Thymus (tissue), 14 donors: ENCODE measurements at places on chromosomes 6 and 20.

DNA sequence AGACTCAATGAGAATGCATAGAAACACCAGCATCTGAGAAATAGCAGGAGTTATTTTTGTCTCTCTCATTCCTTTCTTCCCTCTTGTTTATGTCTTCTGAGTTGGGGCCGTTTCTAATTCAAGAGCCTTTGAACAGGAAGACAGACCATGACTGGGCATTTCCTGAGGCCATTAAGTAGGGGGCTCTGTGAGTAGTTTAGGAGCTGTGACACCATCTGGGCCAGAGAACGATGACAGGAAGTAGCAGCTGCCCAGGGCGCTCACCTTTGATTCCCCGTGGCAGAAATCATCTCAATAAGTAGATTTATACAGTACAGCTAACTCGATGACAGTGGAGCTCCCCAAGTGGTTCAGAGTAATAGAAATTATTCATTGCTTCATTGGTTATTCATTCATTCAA lies 298.4 kb upstream of the PLN start:
- no peak for DNase-seq

- DNase-seq = no peak
Observed at GRCh38 chr6:167292301-167293087, 1.4 kb downstream of the UNC93A start.

GRCh38 chr6:42108071-42108470 lies 34.3 kb downstream of the C6orf132 start:
- no peak for DNase-seq

GRCh38 chr6:158624684-158625682 lies 19.6 kb downstream of the DYNLT1 start:
- no peak for DNase-seq

GRCh38 chr6:88871498-88871897 lies 91.9 kb downstream of the RNGTT start:
- no peak for DNase-seq

- no peak for DNase-seq
Observed at GRCh38 chr6:101630941-101631340, 237.4 kb downstream of the GRIK2 start.

GRCh38 chr6:42120895-42121865 lies 21.2 kb downstream of the C6orf132 start:
- DNase-seq = no peak

GRCh38 chr20:48831718-48832404 lies 4.1 kb upstream of the PREX1 start:
- DNase-seq = no peak
